ENCODE measurements at places on chromosomes 12 and 14.

DNA sequence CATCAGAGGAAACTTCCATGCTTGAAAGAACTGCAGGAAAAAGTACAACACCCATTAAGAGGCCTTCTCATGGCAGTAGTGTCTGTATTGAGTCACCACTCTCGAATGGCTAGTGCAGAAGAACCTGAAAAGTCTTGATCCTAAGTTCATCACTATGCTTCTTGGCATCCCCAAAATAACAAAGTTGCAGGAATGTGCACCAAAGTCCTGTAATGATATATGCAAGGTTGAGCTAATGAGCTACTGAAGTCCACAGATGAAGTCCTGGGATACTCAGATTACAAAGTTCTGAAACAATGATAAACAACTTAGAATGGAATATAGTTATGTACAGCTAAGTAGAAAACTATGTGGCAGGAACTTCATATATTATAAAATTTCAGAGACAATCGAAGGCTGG lies 545.4 kb downstream of the FOXG1 start:
- peak; percentile 37 for DNase-seq

GRCh38 chr14:54603362-54603761 lies 36.4 kb downstream of the SAMD4A start:
- no peak for DNase-seq

DNA sequence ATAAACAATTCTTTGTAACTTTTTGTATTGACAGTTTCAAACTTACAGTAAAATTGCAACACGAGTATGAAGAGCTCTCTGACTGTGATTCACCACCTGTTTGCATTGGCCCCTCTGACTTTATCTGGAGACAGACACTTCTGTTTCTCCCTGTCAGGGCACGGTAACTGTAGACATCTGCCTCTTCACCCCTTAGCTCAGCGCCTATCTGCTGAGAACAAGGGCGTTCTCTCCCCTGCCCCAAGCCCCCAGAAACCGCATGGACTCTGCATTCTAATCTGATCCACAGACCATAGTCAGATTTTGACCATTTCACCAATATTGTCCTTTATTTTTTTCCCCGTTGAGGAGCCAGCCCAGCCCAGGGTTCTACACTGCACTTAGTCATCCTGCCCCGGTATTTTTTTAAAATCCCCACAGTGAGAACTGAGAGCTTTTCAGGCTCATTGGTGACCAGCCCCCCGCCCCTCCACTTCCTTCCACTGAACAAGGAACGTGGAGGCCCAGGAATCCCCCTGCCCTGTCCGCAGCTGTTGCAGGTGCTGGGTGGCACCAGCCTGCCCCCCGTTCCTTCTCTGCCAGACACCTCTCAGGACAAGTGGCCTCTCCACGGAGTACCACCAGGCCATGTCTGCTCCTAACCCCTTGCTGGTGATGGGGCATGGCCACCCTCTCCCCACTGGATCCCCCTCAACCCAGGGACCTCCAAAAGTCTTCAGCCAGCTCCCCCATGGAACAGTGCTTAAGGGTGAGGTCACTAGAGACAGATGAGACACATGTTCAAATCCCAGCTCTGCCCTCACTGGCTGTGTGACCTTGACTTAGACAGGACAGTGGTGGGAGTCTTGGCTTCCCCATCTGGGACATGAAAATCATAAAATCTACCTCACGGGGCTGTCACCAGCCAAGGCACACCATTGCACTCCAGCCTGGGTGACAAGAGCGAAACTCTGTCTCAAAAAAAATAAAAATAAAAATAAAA lies 11.2 kb downstream of the RHOF start:
- DNase-seq = no peak

- no peak for DNase-seq
Measured at GRCh38 chr14:61526405-61527312, 168.7 kb upstream of the HIF1A start.

GRCh38 chr14:101481557-101481956 lies 79.7 kb upstream of the DIO3 start:
- DNase-seq = no peak

- DNase-seq = no peak
Measured at GRCh38 chr12:69425417-69425816, 44.8 kb upstream of the FRS2 start.

DNA sequence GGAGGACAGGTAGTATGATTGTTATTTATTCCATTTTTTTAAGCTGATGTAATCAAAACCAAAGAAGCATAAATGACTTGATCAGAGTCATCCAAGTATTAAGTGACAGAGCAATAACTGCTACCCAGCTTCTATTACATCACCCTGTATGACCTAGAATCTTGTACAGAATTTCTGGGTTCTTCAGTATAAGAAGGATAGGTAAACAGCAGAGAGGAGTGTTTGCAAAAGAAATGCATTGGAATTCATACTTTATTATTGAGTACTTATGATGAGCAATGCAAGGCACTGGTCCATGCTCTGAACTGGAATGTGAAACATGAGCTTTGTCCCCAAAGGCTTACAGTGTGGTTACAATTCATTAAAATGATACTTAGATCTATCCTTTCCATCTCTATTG lies 916.8 kb downstream of the DIO2 start:
- DNase-seq = peak; percentile 10

- DNase-seq = no peak
Measured at GRCh38 chr14:68195126-68195525, 375.5 kb downstream of the RAD51B start.

DNA sequence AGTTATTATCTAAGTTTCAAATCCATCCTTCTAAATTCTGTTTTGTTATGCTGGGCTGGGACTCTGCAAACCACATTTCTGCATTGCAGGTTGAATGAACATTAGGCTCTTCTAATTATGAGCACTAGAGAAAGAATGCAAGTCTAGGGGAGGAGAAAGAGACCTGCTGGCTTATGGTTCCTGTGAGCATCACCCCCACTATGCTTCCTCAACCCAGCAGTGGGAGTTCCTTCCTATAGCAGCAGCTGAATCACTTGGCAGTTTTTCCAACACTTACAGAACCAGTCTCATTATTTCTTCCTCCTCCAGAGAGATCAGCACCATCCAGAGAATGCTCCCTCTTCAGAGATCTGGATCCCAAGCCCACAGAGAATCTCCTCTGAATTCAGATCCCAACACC lies 297.7 kb upstream of the CLEC14A start:
- DNase-seq = peak; percentile 84

All from non-pigmented ciliary epithelial cell (primary cell).